ENCODE measurements at places on chromosomes 3 and 15.

- no peak for DNase-seq
Observed at GRCh38 chr15:101100593-101101442, 151.0 kb downstream of the CHSY1 start.

DNA sequence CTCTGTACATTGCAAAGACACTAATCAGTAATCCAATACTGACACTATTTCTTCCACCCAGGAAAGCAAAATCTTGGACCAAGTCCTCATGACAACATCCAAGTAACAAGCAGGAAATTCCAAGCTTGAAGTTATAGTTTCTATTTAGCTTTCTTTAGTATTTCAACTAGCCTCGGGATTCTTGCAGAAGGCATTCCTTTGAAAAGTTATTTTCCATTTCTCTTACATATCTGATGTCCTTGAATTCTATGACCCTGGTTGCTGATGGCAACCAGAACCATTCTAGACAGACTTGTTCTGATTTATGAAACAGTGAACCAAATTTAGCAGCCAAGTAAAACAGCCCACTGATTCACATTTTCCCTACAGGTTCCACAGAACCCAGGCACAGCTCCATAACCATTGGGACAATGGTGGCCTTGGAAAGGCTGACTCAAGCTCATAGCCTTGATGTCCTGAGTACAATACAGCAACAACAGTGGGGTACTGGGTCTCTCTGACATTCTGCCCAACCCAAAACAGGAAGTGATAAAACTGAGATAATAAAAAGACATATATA is 26.5 kb downstream of the P3H2 start:
- peak; percentile 58 for DNase-seq

GRCh38 chr15:60733196-60733595 is 254.3 kb upstream of the ICE2 start:
- no peak for DNase-seq

DNA sequence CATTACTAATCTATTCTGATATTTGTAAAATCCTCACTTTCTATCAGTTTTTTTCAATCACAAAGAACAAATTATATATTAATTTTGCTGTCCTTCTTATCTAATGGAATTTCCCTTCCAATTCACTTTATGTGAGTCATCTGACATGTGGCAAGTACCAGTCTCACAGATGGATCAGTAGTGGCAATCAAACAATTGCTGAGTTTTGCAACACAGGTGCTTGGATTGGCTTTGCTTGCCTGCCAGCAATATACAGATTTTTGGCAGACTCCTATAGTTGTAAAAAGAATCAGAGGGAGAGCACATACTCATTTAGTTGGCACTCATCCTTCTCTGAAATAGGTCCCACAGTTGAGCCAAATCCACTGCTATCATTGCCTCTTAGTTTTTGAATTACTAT is 83.7 kb downstream of the BCHE start:
- peak; percentile 3 for DNase-seq

GRCh38 chr3:133944641-133945380 is 49.1 kb upstream of the RAB6B start:
- peak; percentile 90 for DNase-seq

DNA sequence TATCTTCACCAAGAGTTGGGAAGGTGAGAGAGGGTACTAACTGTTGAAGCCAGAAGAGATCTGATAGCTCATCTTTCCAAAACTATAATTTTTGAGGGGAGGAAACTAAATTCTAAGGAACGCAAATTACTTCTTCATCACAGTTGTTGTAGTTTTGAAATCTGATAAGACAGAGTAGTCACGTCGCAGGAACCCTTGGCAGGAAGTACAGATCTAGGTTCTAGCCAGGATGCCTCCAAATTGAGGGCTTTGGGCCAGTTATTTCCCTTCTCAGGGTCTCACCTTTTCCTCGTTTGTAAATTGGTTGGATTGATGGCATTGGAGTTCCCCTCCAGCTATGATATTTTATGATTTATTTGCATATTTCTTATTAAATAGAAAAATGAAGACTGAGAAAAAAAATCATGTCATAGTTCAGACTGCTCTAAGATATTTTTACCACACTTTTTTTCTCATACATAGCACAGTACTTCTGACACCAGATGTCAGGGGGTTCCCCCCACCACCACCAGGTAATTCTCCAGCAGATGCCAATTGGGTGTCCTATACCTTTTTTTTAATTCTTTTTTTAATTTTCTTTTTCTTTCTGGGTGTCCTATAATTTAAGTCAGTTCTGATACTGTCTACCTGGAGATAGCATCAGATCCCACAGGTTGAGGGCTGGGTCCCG is 32.3 kb upstream of the APH1B start:
- peak; percentile 69 for DNase-seq

- DNase-seq: no peak
Observed at GRCh38 chr3:69164296-69164695, 41.9 kb upstream of the LMOD3 start.

- no peak for DNase-seq
Observed at GRCh38 chr3:127053979-127054378, 71.1 kb downstream of the PLXNA1 start.

GRCh38 chr3:108097322-108098002 is 6.6 kb upstream of the CD47 start:
- DNase-seq: no peak

DNA sequence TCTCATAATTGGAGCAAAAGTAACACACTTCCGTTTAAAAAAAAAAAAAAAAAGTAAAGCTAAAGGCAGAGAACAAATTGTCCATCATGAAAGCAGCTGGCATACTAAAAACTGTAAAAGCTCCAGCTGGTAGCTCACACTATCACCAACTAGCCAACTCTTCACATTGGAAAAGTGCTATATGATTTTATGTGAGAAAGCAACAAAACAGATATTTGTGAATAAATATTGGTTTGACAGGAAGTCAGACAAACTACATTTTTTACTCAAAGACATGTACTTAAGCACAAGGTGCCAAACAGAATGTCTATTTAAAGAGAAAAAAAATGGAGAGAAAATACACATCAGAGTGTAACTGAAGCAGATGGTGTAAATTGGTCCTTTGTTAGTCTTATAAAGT is 231.2 kb upstream of the CADM2 start:
- DNase-seq: no peak

DNA sequence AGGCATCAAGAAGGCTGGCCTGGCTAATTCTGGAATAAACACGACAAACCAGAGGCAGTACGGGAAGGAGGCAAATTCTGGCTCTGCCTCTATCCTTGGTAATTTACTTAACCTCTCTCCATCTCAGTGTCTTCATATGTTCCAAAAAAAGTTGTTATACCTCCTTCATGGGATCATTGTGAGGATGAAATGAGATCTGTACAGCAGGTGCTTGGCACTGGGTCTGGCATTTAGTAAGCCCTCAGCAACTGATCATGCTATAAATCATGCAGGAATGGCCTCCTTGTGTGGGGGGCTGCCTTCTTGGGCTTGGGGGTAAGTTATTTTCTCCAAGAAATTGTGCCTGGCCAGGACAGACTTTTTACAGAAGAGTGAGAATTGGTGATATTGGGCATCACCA is 38.3 kb upstream of the TRA2B start:
- DNase-seq: no peak

DNA sequence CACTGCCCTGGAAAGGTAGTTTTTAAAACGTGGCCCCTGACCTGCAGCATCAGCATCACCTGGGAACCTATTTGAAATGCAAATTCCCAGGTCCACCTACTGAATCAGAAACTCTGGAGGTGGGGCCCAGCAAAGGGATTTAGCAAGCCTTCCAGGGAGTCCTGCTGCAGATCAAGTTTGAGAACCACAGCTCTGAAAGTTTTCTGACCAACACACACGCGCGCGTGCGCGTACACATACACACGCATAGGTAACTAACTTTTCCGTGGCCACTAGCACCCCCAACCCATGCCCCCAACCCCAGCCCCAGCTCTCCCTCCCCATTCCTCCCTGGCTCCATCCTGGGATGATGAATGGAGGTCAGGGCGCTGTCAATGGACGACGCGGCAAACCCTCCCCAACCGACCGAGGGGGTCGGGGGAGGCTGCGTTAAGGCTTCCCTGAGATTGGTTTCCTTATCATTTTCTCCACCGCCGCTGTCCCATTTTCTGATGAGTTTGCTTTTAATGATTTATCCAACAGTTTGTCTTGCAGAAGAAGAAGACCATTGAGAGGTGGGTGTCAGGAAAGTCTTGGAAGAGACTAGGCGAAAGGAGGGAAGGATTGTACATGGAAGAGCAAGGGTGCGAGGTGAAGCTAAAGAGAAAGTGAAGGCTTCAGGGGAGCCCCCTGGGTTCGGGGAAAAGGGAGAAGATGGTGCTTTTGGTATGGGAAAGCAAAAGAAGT is 590 bp upstream of the BOC start:
- peak; percentile 4 for DNase-seq

- DNase-seq: peak; percentile 43
Observed at GRCh38 chr3:134650431-134651346, at the start of gene KY. Gene KY (minus strand): TSS chr3:134651022. CDS start chr3:134650960, 62 bp downstream.

DNA sequence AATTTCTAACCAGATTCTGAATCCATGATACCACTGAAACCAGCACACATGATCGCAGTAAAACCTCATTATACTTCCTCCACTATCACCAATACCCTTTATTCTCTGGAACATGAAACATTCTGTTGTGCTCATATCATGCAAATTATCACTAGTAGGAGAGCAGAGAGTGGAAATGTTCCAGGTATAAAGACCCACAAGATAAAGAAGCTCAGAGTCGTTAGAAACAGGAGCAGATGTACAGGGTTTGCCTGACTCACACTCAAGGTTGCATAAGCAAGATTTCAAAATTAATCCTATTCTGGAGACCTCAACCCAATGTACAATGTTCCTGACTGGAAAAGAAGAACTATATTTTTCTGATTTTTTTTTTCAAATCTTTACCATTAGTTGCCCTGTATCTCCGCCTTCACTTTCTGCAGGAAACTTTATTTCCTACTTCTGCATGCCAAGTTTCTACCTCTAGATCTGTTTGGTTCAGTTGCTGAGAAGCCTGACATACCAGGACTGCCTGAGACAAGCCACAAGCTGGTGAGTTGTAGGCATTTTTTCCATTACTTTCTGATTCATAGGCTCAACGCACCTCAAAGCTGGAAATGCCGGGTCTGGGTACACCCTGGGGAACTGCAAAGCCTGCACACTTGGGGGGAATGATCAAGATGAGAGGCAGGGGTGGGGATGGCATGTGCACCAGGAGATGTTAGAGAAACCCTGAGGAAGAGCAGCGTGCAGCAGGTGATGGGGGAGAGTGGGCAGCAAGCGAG is at the start of gene CCR2:
Gene CCR2 (plus strand): TSS at position 465 of the 764 bp plus-strand sequence. CDS start 3,417 bp downstream, outside the sequence.
- no peak for DNase-seq

GRCh38 chr15:79094611-79095021 is 4.0 kb upstream of the RASGRF1 start:
- no peak for DNase-seq

GRCh38 chr3:188798556-188799145 is 373.1 kb upstream of the TPRG1 start:
- peak; percentile 42 for DNase-seq

DNA sequence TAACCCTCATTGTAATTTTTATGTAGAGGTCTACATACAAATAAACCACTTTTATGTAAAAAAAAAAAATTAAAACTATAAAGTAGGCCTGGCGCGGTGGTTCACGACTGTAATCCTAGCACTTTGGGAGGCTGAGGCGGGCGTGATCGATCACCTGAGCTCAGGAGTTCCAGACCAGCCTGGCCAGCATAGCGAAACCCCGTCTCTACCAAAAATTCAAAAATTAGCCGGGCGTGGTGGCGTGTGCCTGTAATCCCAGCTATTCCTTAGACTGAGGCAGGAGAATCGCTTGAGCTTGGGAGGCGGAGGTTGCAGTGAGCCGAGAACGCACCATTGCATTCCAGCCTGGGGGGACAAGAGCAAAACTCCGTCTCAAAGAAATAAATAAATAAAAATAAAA is 766 bp upstream of the SLC12A6 start:
- DNase-seq: no peak

- DNase-seq: no peak
Observed at GRCh38 chr3:38114052-38114874, 22.7 kb downstream of the ACAA1 start.

- peak; percentile 69 for DNase-seq
Observed at GRCh38 chr15:22895465-22896190, 57.2 kb downstream of the NIPA2 start.

- peak; percentile 99 for DNase-seq
Observed at GRCh38 chr15:96330450-96331143, at the start of gene NR2F2. Gene NR2F2 (plus strand): TSS chr15:96330700. CDS start chr15:96332106, 1,406 bp downstream.

DNA sequence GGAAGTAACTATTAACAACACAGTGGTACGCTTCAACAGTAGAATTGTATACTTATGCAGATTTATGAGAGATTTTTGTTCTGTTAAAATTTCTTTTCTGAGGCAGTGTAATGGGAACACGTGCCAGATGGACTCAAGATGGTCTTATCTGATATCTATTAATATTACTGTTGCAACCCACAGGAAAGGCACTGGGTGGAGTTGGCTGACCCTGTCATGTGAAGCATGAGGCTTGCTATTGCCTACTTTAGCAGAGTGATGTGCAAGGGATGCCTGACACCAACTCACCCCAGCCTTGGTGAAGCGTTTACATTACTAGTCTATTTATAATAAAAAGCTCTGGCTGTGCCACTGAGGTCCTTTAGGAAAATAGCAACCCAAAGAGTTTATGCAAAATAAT is 19.8 kb upstream of the ARNT2 start:
- DNase-seq: no peak

GRCh38 chr15:26838742-26839460 is 28.0 kb upstream of the GABRA5 start:
- no peak for DNase-seq

DNA sequence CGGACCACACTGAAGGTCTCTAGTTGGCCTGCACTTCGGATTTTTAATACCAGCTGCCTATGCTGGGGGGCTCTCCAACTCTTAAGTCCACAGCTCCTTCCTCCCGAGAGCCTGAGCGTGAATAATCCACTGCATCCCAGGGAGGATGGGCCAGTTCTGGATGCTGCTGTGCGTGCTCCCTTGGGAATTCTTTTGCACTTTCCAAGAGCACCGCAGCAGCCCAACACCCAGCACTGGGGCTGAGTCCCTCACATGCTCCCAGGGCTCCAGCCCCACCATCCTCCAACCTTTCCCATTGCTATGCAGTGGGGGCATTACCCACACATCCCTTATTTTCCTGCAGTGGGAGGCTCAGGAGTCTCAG is 136.4 kb upstream of the IQSEC1 start:
- DNase-seq: no peak

DNA sequence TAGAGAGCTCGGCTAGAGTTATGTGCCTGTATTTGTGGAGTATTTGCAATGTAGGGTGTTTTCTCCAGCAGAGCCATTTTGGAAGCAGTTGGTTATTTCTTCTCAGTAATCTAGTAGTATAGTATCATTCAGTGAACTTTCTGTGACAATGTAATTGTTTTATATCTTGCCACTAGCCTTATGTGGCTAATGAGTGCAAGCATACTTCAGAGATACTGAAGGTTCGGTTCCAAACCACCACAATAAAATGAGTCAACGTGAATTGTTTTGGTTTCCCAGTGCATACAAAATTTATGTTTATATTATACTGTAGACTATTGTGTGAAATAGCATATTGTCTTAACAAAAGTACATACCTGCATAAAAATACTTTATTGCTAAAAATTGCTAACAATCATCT is 286.9 kb upstream of the TBL1XR1 start:
- DNase-seq: no peak

- DNase-seq: no peak
Observed at GRCh38 chr3:11596387-11596786, 47.3 kb downstream of the VGLL4 start.

GRCh38 chr15:54820811-54821210 is 375.9 kb downstream of the RSL24D1 start:
- DNase-seq: no peak

Measured in iris pigment epithelial cell (primary cell).